Activated naive CD4-positive, alpha-beta T cell treated with anti-CD3 and anti-CD28 coated beads, Interleukin-2, amount 50 U/mL, for 72 hours (primary cell): ENCODE measurements at places on chromosomes 3 and 15.

GRCh38 chr3:32106929-32107362 lies 526 bp downstream of the GPD1L start:
- no peak for DNase-seq

DNA sequence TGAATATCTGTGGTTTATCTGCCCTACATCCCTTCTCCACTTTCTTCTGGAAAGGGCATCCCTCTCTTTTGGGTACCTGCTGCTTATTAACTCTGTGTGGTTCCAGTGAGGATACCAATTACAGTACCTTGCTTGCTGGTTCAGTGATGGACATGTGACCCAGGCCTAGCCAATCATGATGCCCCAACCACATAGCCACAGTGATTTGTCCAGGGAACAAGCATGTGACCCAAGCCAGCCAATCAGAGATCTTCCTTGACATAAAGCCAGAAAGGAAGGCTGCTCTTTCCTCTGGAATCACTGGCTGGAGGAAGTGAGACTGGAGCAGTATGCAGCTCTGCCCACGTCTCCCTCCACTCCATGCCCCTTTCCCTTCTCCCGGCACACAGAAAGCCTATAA lies 10.9 kb upstream of the TMEM158 start:
- no peak for DNase-seq

DNA sequence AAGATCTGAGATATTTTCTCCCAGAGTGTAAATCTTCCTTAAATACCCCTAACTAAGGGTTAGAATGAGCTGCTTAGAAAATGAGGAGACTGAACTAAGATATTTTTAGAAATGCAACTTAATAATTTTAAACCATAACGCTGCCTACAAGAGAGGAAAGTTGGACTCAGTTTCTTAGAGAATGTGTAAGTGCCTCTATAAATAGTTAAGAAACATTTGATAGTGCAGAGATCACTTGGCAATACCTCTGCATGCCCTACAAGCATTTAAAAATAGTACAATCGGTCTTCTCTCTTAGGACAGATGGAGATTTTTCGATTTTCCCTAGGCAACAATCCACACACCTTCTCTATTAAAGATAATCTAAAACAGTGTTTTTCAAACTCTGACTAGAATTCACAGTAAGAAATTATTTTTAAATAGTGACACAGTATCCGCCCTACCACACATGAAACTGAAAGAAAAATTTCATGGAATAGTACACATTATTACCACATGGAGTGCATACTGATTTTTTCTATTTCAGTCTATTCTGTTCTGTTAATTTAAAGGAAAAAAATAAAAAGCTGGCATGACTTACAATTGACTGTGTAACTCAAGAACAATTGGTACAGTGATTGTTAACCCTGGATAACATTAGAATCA lies 83.2 kb downstream of the GADL1 start:
- DNase-seq = no peak

GRCh38 chr3:118636841-118637240 lies 397.8 kb downstream of the IGSF11 start:
- DNase-seq = no peak

DNA sequence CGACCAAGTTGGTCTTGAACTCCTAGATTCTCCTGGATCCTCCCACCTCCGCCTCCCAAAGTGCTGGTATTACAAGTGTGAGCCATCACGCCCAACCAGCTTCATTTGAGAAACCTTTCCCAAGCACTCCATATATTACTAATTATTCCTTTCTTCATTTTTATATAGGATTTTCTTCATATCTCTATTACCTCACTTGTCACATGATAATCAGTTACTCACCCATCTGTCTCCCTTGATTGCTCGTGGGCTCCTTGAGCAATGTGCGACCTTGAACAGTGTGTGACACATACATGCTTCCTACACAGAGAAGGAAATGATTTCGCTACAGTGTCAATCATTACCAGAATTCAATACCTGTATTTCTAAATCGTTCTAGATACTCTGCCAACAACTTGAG lies 110.7 kb upstream of the C2CD4B start:
- DNase-seq = no peak

- no peak for DNase-seq
Observed at GRCh38 chr3:5699811-5700210, 512.3 kb downstream of the EDEM1 start.

DNA sequence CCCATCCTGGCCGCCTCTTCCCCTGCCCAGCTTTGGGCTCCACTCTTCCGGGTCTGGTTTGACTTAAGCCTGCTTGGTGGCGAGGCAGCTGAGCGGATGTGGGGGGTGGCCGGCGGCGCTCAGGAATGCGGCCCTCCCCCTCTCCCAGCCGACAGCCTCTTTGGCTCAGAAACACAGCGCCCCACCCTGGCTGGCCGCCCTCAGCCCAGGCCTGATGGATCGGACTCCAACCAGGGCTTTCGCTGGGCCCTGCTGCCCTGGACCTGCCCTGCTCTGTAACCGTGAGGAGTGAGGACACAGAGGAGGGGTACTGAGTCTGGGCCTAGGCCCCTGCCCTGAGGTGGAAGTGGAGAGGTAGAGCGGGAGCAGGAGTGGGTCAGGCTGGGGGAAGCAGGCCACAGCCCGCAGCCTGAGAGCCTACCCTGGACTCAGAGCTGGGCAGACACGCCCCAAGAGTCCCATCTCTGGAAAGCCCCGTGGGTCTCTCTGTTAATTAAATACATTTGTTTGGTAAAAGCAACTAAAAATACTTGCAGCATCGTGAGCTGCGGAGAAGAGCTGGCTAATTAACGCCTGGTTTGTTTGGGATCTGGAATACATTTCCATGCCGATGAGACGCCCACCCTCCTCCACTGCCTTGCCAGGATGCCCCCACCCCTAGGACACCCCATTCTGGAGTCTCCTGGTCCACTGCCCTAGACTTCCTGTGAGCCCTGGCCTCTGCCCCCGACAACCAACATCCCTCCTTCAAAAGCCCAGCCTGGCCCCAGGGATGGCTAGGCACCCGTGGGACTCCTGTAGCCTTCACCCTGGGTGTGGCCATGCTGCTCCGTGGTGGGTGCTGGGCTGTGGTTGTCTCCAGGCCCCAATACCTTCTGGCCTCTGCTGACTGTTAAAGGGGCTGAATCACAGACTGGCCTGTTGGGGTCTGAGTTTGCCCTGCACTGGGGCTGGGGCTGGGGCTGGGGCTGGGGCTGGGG lies 19.6 kb downstream of the PLXNA1 start:
- no peak for DNase-seq
